ENCODE measurements at places on chromosomes 13 and 19. TPM values are rescaled to one million over a fixed set of nuclear protein-coding genes. Genes with fewer than 3 reads are reported as not detected.

- H3K27me3 ChIP-seq = no peaks in the 10 kb centered on the region
- no peak overlapping the region for H3K4me3 ChIP-seq
- H3K4me1 ChIP-seq = no peaks in the 10 kb centered on the region
- no peak for DNase-seq
These were observed 20.1 kb upstream of the ARHGEF18 start for GRCh38 chr19:7328647-7329046.

GRCh38 chr13:73722120-73722519, 412.1 kb downstream of the KLF12 start:
- DNase-seq = no peak
- no peak overlapping the region for H3K4me3 ChIP-seq
- no peaks in the 10 kb centered on the region for H3K27me3 ChIP-seq
- peaks cover 14% of the 10 kb centered on the region for H3K4me1 ChIP-seq
- no peaks in the 10 kb centered on the region for H3K36me3 ChIP-seq

DNA sequence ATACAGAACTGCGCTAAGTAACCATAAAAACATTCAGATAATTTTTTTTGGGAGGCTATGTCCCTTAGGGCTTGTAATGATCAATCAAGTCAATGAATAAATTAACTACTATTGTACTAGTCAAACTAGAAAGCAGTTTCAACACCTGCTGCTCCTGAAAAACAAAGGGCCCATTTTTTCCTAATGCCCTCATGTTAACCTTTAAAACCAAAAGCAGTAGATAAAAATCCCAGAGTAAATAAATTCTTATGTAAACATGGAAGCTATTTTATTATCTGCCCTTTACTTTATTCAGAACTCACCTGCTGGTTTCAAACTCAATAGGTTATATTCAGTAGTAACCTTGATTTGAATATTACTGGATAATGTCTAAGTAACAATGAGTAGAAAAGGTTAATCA, 159.5 kb upstream of the STARD13 start:
- H3K27me3 ChIP-seq = no peaks in the 10 kb centered on the region
- no peaks in the 10 kb centered on the region for H3K36me3 ChIP-seq
- H3K4me1 ChIP-seq = no peaks in the 10 kb centered on the region
- no peak overlapping the region for H3K4me3 ChIP-seq
- no peak for DNase-seq
- no peak overlapping the region for H3K27ac ChIP-seq

GRCh38 chr19:54873990-54874389, at the start of gene FCAR:
TSS of gene FCAR (plus strand) at chr19:54874235. CDS start at chr19:54874290, 55 bp downstream.
- no peaks in the 10 kb centered on the region for H3K27me3 ChIP-seq
- no peak within 1 kb of the TSS for H3K4me3 ChIP-seq
- H3K4me1 ChIP-seq = no peaks in the 10 kb centered on the region
- H3K36me3 ChIP-seq = no peaks in the 10 kb centered on the region
- H3K27ac ChIP-seq = no peak within 1 kb of the TSS

GRCh38 chr19:23817519-23817918, 58.8 kb upstream of the ZNF681 start:
- peak; percentile 18 for DNase-seq
- H3K27ac ChIP-seq = no peak overlapping the region
- H3K27me3 ChIP-seq = no peaks in the 10 kb centered on the region
- H3K36me3 ChIP-seq = no peaks in the 10 kb centered on the region
- no peaks in the 10 kb centered on the region for H3K4me1 ChIP-seq

DNA sequence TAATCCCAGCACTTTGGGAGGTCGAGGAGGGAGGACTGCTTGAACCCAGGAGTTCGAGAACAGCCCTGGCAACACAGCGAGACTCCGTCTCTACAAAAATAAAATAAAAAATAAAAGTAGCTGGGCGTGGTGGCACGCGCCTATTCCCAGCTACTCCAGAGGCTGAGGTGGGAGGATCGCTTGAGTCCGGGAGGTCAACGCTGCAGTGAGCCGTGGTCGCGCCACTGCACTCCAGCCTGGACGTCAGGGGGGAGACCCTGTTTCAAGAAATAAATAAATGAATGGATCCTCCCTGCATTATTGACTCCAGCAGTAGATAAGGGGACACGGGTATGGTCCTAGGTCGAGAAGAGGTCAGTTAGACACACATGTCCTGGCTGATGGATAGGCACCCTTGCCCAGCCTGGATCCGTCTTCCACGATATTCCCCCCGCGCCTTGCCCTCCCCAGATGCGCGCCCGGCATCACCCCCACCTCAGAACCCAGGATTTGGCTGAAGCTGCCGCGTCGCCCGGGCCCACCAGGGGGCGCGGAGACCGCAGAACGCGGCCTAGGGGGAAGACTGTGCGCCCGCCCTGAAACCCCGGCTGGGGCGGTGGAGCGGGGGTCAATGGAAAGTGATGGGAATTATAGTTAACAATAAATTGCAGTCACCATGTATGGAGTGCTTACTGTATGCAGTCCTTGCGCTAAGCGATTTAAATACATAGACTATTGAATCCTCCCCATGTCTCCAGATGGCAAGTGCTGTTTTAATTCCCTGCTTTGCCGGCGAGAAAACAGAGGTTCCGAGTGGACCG, 2.1 kb upstream of the HOOK2 start:
- peak overlapping the region; percentile 92 for H3K4me3 ChIP-seq
- peaks cover 39% of the 10 kb centered on the region for H3K4me1 ChIP-seq
- DNase-seq = peak; percentile 86
- H3K27me3 ChIP-seq = no peaks in the 10 kb centered on the region

DNA sequence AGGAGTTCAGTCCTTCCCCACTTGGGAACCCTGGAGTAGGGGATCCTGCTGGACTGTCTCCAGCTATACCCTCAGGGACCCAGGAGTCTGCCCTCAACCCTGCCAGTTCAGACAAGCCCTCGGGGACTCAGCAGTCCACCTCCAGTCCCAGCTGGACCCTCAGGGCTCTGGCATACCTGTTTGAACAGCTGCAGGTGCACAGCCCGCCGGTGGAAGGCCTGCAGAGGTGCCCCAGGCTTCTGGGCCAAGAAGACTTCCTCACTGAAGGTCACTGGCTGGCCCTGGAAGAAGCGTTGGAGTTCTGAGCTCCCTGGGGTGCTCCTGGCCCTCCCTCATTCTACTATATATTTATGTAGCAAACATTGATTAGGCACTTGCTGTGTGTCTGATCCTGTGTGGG, 8.6 kb downstream of the CRB3 start:
- no peak overlapping the region for H3K4me3 ChIP-seq
- H3K4me1 ChIP-seq = no peaks in the 10 kb centered on the region
- DNase-seq = no peak
- no peak overlapping the region for H3K27ac ChIP-seq
- H3K27me3 ChIP-seq = no peaks in the 10 kb centered on the region

GRCh38 chr19:10612499-10613119, 12.7 kb upstream of the SLC44A2 start:
- DNase-seq = no peak
- H3K36me3 ChIP-seq = peaks cover 4% of the 10 kb centered on the region
- peaks cover 15% of the 10 kb centered on the region for H3K4me1 ChIP-seq

DNA sequence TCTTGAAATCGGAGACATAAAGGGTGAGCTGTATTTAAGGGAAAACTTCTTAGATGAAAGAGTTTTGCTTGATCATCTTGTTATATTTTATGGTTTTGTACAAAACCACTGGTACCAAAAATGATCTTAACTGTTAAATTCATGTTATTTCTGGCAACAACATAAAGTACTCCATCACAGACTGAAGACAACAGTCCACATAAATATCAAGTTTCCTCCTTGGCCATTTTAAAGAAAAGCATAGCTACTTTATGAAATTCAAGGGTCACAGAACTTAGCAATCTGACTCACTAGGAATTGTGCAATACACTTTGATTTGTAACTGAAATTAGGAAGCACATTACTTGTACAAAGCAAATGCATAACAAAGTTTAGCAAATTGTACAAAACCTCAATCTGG, 66.3 kb downstream of the TBC1D4 start:
- no peak for DNase-seq
- H3K27ac ChIP-seq = no peak overlapping the region
- H3K4me1 ChIP-seq = no peaks in the 10 kb centered on the region

GRCh38 chr13:23025864-23026608, 154.7 kb upstream of the SGCG start:
- no peaks in the 10 kb centered on the region for H3K27me3 ChIP-seq
- no peak overlapping the region for H3K4me3 ChIP-seq
- H3K4me1 ChIP-seq = no peaks in the 10 kb centered on the region
- H3K36me3 ChIP-seq = no peaks in the 10 kb centered on the region
- no peak for DNase-seq
- H3K27ac ChIP-seq = no peak overlapping the region

The CHST8 gene
- not detected for total RNA-seq

The TMEM255B gene
- 0.69 TPM for total RNA-seq

The FXYD5 gene
- total RNA-seq = 295 TPM

The ARGLU1 gene
- 89.0 TPM for total RNA-seq

The NEK3 gene
- total RNA-seq = 1.2 TPM

The TSSK6 gene
- total RNA-seq = 3.4 TPM

The RDH8 gene
- total RNA-seq = not detected

The NOP53 gene
- total RNA-seq = 243 TPM

The PODNL1 gene
- not detected for total RNA-seq

The CGB5 gene
- total RNA-seq = not detected

The FCAR gene
- not detected for total RNA-seq

The GARIN5A gene
- 0.97 TPM for total RNA-seq

All from CD8-positive, alpha-beta memory T cell (primary cell).